ENCODE measurements at places on chromosomes 11 and 22.

DNA sequence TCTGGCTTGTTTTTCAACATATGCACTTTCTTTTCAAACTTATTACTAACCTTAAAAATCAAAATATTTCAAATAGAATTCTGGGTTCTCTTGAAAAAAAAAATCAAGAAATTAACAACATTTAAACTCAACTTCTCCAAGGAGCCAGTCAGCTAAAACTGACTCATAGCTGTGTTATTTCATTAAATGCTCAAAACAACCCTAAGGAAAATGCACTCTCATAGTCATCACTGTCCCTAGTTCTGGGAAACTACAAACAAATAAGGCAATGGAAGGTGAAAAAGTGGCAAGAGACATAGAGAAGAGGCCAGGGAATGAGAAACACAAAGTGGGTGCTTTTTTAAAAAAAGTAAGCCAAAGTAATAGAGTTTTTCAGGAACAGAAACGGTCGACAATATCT is 4.1 kb upstream of the ARHGAP20 start:
- DNase-seq: no peak

DNA sequence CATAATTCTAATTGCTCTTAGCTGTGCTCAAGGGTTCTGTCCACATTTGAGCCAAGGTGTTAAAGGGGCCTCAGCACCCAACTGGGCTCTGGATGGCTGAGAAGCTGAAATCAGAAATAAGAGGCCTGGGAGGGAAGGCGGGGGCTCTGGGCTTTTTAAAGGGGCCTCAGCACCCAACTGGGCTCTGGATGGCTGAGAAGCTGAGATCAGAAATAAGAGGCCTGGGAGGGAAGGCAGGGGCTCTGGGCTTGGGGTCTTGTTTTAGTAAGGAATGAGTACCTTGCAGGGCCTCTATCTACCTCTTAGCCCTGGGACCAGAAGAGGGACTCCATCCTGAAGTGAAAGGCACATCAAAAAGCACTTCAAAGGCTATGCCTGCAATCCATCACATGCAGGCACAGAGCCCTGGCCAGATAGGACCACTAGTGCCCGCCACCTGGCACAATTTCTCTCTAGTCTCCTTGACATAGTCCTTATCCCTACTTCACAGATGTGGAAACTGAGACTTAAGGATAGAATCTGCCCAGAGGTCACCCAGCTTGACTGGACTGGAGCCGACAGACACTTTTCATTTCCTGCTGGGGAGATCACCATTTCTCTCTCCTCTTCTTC is 35.6 kb downstream of the DKK3 start:
- no peak for DNase-seq

- DNase-seq: peak; percentile 7
These were observed 76.2 kb upstream of the TTLL12 start for GRCh38 chr22:43262990-43263644.

- DNase-seq: no peak
These were observed 16.0 kb downstream of the FZD4 start for GRCh38 chr11:86938900-86939880.

DNA sequence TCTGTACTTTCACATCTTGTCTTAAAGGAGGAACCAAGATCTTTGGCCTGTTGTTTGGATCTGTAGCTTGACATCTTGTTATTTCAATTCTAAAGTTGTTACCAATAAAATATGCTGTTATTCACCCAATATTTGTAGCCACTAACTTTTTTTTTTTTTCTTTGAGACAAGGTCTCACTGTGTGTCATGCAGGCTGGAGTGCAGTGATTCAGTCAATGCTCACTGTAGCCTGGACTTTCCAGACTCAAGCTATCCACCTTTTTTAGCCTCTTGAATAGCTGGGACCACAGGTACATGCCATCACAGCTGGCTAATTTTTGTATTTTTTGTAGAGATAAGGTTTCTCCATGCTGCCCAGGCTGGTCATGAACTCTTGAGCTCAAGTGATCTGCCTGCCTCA is 769.4 kb downstream of the DLG2 start:
- DNase-seq: no peak

DNA sequence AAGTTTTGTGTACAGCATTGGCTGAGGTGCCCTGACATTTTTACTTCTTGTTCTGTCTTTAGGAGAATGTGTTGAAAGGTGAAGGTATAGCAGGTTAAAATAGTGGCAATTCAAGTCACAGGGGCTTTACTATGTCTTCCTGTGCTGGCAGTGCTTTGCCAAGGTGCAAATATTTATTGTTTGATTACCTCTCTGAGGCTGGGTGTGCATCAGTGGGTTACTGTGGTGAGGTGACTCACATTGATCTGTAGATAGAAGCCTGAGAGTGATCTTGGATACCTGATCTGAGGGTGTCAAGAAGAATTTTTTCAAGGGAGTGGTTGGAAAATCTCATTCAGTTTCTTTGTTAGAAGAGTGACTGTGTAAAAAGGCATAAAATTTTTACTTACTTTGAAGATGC is 90.0 kb downstream of the ARHGAP42 start:
- no peak for DNase-seq

- DNase-seq: no peak
These were observed 100.5 kb upstream of the IGLL5 start for GRCh38 chr22:22787151-22787550.

GRCh38 chr11:74480688-74481417 is 12.7 kb downstream of the LIPT2 start:
- DNase-seq: no peak

GRCh38 chr11:61785837-61786402 is 6.5 kb downstream of the TMEM258 start:
- no peak for DNase-seq

DNA sequence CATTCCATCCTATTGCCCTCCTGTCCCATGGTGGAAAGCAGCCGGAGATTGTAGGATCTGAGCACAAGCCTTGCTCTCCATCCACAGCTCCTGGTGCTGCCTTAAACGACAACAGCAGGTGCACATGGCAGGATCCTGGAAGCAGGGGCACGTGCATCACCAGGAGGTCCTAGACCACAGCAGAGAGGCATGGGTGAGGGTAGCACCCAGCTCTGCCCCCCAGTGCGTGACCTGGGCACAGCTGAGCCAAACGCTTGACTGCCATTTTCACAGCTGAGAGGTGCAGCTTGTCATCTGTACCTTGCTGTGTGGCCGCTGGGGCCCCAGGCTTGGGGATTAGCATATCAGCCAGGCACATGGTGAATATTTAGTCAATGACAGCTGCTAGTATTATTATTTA is 92.7 kb downstream of the NTM start:
- DNase-seq: no peak

DNA sequence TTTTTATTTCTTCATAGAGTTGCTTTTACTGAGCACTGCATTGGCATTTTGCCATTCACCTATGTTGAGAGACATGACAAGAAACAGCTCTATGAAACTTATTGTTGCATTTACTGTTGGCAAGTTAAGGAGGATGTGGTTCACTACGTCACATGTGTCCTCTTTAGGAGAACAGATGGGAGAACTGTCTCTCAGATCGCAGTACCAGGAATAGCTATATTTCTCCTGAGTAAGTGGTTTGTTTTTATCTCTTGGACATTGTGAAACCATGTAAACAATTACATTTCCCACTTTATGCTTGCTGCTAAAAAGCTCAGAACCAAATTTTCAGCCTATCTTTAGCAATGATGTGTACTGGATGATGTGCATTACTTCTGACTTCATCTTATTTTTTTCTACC is 34.8 kb upstream of the PSMA1 start:
- no peak for DNase-seq

Data from stimulated activated CD4-positive, alpha-beta T cell treated with anti-CD3 and anti-CD28 coated beads, Interleukin-1b, Interleukin-23, amount 100 ng/mL, for 1 hour (primary cell).